Activated CD4-positive, CD25-positive, alpha-beta regulatory T cell (primary cell): ENCODE measurements at places on chromosomes 6 and 20.

DNA sequence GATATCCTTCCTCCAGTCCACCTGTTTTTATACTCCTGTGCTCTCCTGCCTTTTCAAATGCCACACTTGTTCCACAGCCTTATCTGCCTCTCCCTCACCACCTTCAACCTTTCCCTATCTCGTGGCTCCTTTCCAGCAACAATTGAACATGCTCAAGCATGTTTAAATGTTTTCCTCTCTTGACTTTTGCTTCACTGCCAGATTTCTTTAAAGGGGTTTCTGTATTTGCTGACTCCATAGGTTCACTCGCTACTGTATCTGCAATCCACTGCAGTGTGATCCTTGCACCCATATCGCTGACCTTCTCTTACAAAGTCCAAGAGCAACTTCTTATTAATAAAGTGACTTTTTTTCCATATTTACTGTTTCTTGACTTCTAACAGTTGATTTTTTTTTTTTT is 11.2 kb upstream of the GMNN start:
- DNase-seq: no peak

GRCh38 chr6:136408204-136408603 is 118.6 kb upstream of the BCLAF1 start:
- DNase-seq: no peak

DNA sequence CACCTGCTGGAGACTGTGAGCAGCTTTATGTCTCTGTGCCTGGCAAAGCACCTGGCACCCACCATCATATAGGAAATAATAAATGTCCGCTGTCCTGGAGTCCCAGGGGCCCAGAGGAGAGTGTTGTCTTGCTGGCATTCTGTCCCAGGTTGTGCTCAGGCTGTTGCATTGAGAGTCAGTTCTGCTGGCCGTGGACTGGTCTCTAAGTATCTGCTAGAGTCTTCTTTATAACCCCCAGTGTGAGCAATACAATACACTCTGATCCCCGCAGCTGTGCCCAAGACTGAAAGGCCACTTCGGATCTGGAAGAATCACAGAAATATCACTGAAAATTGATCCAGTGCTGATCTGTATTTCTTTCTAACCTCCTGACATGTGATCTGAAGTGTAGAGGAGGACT is 38.3 kb upstream of the HINT3 start:
- DNase-seq: no peak

GRCh38 chr6:84500726-84501125 is 263.7 kb downstream of the TBX18 start:
- no peak for DNase-seq

- no peak for DNase-seq
These were observed 154.3 kb downstream of the BCAS1 start for GRCh38 chr20:53916173-53916512.

DNA sequence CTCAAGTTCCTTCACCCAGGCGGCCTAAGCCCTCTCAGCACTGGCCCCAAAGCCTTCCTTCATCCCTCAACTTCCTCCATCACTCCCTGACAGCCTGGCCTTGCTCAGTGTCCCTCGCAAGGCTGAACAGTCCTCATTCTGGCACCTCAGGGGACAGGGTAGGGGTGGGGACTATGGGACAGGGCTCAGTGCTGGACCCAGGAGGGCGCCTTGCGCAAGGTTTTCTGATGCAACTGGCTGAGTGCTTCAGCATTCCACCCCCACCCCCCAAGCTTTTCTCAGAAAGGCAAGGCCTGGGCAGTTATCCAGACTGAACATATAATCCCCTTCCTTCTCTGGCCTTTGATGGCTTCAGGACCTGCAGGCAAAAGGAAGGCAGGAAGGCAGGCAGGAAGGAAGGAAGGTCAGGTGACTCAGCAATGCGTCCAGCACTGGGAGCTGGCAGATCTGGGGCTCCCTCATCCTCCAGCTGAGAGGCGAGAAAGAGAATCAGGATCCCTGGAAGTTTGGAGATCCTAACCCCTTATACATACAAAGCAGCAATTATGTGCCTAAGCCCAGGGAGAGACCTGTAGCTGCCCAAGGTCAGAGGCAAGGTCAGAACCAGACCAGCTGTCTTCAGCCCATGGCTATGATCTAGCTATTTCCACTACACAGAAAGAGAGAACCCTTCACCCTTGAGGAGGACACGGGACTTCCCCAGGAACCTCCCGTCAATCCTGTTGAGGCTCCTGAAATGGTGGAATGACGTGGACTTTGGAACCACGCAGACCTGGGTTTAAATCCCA is 8.6 kb upstream of the TRIB3 start:
- no peak for DNase-seq

DNA sequence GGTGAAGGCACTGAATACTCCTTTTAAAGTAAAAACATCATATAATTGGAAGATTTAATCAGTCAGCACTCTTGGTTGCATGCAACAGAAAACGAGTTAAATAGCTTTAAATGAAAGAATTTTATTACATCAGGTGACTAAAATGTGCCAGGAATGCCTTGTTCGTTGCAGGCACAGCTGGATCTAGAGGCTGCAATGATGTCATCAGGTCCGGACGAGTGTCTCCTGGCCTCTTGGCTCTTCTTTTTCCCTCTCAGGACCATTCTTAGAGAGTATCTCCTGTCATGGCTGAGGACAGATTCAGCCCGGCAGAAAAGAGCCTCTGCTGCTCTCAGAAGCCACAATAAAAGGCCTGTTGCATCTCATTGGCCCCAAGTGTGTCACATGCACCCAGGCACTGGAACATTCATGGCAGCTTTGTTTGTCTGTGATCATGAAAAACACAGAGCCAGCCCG is 510.7 kb upstream of the SULF2 start:
- no peak for DNase-seq

- no peak for DNase-seq
These were observed 258.4 kb downstream of the RNGTT start for GRCh38 chr6:88704980-88705379.

GRCh38 chr20:17495826-17496225 is 35.4 kb downstream of the BFSP1 start:
- no peak for DNase-seq

DNA sequence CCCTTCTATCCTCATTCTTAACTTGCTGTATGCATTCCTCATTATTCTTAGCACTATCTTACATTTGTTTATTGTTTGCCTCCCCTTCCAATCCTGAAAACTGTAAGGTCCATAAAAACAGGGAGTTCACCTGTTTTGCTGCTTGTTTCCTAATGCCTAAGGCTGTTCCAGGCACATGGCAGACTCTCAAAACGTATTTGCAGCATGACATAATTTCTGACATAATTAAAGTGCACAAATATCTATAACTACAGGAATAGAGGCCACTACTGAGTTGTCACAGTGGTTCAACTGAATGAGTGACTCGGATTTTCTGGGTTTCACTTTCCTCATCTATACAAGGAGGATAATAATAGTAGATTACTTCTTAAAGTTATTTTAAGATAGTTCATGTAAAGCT is 83.0 kb downstream of the HFE start:
- no peak for DNase-seq

GRCh38 chr6:29737707-29738630 is 14.7 kb downstream of the HLA-F start:
- DNase-seq: peak; percentile 57

DNA sequence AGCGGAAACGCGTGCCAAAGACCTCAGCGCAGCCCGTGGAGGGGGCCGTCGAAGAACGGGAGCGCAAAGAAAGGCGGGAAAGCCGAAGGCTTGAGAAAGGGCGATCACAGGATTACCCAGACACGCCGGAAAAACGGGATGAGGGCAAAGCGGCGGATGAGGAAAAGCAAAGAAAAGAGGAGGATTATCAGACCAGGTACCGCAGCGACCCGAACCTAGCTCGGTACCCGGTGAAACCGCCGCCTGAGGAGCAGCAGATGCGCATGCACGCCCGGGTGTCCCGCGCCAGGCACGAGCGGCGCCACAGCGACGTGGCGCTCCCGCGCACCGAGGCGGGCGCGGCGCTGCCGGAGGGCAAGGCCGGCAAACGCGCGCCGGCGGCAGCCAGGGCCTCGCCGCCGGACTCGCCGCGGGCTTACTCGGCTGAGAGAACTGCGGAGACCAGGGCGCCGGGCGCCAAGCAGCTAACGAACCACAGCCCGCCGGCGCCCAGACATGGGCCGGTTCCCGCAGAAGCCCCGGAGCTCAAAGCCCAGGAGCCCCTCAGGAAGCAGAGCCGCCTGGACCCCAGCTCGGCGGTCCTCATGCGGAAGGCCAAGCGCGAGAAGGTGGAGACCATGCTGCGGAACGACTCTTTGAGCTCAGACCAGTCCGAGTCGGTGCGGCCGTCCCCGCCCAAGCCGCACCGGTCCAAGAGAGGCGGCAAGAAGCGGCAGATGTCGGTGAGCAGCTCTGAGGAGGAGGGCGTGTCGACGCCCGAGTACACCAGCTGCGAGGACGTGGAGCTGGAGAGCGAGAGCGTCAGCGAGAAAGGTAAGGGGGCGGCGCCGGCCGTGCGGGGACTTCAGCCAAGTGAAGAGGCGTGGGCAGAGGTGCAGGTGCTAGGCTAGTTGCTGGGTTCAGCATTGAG is 296.2 kb downstream of the RIMS1 start:
- DNase-seq: no peak

DNA sequence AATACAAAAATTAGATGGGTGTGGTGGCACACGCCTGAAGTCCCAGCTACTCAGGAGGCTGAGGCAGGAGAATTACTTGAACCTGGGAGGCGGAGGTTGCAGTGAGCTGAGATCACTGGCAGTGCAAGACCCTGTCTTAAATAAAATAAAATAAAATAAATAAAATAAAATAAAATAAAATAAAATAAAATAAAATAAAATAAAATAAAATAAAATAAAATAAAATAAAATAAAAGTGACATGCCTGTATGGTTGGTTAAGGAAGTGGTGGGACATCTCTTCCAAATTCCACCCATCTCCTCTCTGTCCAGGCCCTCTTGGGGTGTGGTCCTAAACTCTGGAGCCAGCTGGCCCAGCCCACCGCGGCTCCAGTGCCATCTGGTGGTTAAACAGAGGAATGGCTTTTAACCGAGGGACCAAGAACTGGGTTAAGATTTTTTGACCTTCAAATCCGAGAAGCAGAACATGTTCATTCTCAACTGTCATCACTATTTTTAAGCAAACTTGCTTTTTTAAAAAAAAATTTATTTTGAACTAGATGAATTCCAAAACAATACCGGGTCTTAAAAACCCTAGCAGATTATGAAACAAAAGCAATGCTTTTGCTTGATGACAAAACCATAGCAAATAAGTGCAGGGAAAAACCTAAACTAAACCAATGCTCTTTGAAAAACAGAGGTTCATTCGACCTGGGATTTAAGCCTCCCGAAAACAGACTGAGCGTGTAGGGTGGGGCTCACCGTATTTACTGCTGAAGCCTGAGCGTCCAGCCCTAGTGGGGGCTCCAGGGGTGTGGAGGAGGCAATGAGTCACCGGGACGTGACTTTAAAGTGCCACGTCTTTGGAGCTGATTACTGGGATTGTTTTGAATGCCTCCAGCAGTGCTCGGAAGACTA is 68.8 kb downstream of the CDC5L start:
- DNase-seq: no peak

DNA sequence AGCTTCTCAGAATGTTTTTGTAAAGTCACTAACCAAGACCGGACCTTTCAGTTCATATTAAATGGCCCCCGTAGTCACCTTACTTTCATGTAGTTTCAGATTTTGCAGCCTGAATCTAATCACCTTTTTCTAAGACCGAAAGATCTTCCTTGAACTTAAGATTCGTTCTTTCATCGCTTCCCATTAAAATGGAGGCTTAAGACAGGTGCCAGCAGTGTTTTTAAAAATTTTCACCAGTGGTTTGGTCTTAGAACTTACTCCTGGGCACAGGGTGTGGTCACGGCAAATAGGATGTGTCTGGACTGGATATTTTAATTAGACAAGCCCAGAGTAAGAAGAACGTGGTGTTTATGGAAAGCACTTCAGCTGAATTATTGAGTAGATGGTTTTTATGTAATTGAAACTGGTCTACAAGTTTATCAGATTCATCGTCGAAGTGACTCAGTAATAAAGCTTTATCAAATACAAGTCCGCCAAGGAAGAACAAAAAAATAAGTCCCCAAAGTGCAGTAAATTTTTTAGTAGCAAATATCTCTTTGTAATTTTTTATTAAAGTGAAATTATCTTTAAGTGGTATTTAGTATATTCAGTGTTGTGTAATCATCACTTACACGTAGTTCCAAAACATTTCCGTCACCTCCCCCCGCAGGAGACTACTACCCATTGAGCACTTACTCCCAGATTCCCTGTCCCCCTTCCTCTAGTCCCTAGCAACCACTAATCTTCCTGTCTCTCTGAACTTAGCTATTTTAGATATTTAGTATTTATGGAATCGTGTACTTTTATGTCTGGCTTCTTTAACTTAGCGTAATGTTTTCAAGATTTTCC is 868 bp downstream of the SRSF3 start:
- DNase-seq: no peak

- DNase-seq: peak; percentile 13
These were observed 32.6 kb upstream of the PHACTR3 start for GRCh38 chr20:59571551-59572314.

GRCh38 chr20:13723011-13723410 is 61.7 kb downstream of the ESF1 start:
- no peak for DNase-seq

DNA sequence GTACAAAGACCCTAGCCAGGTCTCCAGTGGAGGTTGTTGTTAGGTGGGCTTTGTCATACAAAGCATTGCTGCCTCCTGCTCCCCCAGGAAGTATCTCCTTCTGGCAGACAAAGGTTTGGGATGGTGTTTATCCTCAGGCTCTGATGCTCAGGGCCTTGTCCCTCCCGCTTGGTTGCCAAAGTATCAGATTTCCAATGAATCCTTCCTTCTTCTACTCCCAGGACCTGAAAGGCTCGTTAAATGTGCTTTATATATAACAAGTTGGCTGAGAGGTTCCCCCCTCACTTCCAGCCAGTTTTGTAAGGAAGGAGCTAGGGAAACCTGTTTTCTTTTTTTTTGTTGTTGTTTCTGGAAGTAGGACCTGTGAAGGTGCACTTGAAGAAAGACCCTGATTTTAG is 14.4 kb downstream of the PTK7 start:
- no peak for DNase-seq

DNA sequence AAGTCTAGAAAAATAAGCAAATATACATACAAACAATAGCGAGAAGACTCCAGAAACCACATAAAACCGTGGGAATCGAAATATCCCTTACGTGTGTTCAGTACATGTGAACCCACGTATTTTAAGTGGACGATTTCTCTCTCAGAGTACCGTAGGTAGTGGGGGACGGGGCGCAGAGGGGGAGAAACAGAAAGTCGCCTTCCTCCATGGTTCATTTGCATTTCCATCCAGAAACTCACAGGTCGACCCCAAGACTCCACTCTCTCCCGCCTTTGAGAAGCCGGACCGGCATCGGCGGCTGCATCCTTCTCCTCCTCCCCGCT is 538 bp upstream of the ENPP1 start:
- no peak for DNase-seq
